ENCODE measurements at places on chromosomes 7 and 10.
A peak's percentile ranks its signal among the peaks of the same experiment; 100 is the strongest.

GRCh38 chr7:93530701-93531100 is 43.8 kb downstream of the CALCR start:
- DNase-seq = no peak

GRCh38 chr10:9621216-9621615 is 1396.5 kb upstream of the CELF2 start:
- DNase-seq = no peak

GRCh38 chr7:33053721-33054120 is 8.9 kb downstream of the NT5C3A start:
- DNase-seq = no peak

GRCh38 chr7:97623333-97623732 is 108.6 kb upstream of the TAC1 start:
- DNase-seq = no peak

DNA sequence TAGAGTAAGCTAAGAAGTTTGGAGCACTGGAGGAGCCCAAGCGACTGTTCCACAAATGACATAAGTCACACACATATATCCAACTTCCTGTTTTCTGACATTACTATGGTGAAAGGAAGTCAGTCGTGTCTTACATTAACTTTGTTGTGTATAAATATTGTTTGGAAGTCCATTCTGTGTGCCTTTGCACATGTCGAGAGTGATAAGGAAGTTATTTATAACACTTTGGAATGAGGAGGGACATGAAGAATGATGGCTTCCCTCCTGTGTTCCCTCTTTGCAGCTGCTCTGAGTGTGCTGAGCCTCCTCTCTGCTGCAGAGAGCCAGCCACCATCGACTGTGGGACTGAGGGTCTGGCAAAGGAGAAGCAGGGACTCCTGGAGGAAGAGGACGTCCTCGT is 40.4 kb upstream of the MGMT start:
- DNase-seq = no peak

DNA sequence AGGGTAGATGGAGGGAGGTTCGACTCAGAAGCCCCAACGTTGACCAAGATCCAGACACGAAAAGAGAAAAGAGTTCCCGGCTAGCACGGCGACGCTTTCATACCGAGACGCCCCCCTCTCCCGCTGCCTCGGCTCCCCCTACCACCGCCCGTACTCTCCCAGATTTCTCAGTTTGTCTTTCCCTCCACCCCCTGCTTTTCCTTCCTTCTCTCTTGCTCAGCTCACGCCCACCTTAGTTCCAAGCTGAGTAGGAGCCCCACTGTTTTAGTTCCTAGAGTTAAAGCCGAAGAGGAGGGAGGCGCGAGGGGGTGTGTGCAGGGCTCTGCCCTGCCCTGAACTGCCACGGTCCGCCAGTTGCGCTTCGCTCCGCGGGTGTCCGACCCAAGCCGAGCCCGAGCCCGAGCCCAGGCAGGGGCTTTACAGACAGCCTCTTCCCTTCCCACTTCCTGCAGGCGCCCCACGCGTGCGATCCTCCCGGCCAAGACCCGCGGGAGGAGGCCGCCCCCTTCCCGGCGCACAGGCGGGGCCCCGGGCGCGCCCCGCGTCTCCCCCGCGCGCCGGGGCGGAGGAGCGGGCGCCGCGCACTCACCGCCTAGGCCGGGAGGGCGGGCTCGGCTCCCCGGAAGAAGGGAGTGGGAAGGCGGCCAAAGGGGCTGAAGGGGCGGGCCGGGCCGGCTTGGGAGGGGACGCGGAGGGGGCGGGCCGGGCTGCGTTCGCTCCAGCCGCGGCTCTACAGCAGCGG is at the start of gene EPHB6:
Gene EPHB6 (plus strand): TSS at position 705 of the 742 bp plus-strand sequence. CDS start 8,152 bp downstream, outside the sequence.
- peak; percentile 72 for DNase-seq

- no peak for DNase-seq
Measured at GRCh38 chr7:86437951-86438450, 205.7 kb upstream of the GRM3 start.

DNA sequence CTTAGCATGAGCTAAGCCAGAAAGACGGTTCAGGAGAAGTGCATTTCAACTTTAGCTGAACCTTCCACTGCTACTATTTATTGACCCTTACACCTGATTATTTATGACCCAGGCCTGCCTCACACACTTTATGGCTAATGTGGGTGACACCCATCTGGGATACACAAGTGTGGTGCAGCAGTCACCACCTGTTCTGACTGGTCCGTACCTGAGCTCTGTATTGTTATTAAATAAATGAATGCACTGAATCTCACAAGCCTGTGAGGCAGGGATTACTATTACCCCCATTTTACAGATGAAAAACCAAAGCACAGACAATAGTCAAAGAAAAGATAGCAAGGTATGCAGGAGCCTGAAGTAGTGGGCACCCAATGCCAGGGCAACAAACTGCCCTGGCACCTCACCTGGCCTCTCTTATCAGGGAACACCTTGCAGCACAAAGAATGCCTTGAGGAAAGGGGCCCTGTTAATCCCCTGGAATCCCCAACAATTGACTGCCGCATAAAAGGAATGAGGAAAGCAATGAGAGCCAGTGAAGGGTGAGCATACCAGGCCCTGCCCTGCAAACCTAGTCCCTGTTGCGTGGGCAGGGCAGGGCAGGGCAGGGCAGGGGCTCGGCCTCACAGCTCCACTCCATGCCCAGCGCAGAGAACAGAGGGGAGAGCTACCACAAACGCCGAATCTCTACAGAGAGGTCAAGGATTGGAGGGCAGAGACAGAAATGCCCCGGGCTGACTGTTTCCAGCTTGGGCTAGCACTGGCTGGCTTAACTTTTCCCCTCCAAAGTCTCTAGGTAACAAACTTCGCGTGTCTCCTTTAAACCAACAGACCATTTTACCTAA is 1.3 kb downstream of the ANXA11 start:
- DNase-seq = no peak

DNA sequence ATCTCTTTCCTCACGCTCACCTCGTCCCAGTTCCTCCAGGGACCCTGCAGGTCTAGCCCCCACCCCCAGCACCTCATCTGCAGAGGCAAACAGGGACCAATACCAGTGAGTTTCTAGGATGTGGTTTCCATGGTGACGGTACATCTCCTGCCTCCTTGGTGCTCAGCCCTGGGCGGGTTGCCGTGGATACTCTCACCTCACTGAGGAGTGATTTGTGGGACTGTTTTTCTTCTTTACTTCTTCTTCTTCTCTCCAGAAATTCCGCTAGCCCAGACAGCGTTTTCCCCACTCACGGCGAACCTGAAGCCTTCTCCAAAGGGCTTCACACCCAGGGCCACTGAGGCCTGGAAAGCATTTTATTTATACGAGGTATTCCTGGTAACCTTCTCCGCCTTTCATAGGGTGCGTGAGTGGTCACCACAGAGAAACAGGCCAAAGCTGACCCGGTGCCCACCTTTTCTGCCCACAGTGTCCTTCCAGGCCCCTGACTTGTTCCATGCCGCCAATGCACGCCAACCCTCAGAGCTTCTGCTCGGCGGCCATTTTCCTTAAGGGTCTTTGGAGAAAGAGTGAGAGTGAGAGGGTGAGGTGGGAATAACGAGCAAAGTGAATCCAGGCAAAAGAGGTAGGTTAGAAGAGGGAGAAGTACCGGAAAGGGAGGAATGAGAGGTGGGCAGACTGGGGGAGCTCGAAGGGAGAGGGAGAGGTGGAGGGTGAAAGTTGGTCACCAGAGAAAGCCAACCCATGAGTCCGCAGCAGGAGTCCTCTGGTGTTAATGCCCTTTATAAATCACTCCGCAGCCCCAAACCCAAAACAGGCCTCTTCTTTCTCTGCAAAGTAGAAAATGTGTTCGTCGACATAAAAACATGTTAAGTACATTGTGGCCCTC is 15.5 kb downstream of the FAM241B start:
- peak; percentile 82 for DNase-seq

- DNase-seq = no peak
Measured at GRCh38 chr10:48475943-48476278, 129.0 kb downstream of the ARHGAP22 start.

GRCh38 chr7:27116031-27116961 is 13.8 kb upstream of the HOXA2 start:
- no peak for DNase-seq

DNA sequence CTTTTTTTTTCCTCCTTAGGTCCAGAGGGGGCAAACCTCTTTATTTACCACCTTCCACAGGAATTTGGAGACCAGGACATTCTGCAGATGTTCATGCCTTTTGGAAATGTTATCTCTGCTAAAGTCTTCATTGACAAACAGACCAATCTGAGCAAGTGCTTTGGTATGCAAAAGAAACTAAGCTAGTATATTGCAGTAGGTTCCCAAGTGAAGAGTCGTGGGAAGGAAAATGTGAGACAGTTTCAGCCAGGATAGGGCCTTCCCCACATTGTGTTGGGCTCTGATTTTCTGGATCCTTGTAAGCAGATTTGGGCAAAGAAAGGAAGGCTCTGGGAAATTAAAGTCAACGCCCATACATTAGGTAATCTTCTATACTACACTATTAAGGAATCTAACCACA is 285.6 kb downstream of the USP6NL start:
- DNase-seq = no peak

DNA sequence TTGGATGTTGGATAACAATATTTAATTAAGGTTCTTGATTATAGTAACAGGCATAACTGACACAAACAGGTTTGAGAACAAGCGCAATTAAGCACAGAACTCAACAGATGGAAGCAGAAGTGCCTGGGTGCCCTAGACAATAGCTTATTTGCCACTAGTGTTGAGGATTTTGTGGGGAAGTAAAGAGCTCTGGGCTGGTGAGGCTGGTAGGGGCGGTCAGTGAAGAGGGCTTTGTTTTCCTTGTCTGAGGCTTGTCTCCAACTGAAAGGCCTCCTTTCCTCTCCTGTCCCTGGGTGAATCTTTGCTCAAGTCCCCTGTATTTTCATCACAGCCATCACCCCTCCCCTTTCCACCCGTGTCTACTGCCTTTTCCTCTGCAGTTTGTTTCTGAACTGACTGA is 104.6 kb downstream of the KAT6B start:
- DNase-seq = peak; percentile 34

DNA sequence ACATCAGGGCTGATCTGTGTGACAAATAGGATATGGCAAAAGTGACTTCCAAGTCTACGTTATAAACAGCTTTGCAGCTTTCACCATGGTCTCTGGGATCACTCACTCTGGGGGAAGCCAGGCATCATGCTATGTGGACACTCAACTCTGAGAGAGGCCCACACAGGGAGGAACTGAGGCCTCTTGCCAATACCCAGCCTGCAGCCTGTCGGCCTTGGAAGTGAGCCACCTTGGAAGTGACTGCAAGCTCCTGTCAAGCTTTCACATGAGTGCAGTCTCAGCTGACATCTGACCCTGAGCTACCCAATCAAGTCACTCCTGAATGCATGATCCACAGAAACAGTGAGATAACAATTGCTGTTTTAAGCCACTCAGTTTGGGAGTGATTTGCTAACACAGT is 56.5 kb downstream of the MMRN2 start:
- DNase-seq = peak; percentile 42

- DNase-seq = no peak
Measured at GRCh38 chr10:1731592-1731991, 5.7 kb downstream of the ADARB2 start.

GRCh38 chr7:64758151-64758550 is 36.1 kb upstream of the ZNF138 start:
- no peak for DNase-seq

DNA sequence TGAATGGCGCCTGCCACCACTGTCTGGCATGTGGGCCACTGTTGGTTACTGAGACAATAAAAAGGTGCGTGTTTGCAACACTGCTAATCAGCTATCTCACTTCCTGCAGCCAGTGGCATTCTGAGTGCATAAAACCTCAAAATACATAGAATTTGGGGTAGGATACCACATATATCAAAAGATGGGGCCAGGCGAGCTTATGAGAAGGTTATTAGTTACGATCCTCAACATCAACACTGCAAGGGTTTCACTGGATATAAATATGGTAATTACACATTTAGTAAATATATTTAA is 200.2 kb downstream of the WDR37 start:
- no peak for DNase-seq

Measured in putamen (tissue), 1 donor.